ENCODE measurements at places on chromosomes 6 and 20. TPM values are rescaled to one million over a fixed set of nuclear protein-coding genes. Genes with fewer than 3 reads are reported as not detected.

Gene EDN3
- total RNA-seq: 20.0 TPM

GRCh38 chr6:125498606-125499005 lies 196.8 kb upstream of the HDDC2 start:
- no peak for DNase-seq

DNA sequence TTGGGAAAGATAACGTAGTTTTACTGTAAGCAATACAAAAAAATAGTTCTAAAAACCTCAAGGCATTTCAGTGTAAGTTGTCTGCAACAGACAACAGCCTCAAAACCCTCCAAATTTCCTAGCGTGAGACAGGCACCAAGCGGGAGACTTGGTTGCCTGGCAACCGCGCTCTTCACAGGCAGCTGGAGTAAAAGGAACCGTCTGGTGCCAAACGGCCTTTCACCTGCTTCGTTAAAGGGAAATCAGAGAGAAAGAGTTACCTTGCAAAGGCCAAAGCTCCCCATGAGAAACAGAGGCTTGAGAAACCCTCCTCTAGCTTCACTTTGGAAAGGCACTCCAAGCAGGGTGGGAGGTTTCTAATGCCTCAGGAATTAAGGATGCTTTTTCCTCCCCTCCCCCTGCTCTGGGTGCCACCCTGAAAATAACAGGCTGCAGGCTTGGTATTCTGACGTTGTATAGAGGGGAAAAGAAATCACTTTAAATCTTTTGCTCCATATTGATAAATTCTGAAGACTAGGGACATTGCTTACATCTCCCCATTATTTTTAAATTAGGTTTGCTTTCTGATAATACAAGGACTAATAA lies 129.7 kb upstream of the UFL1 start:
- DNase-seq: peak; percentile 72

Gene PRL
- not detected for total RNA-seq

Gene RPS6KA2
- 94.9 TPM for total RNA-seq

DNA sequence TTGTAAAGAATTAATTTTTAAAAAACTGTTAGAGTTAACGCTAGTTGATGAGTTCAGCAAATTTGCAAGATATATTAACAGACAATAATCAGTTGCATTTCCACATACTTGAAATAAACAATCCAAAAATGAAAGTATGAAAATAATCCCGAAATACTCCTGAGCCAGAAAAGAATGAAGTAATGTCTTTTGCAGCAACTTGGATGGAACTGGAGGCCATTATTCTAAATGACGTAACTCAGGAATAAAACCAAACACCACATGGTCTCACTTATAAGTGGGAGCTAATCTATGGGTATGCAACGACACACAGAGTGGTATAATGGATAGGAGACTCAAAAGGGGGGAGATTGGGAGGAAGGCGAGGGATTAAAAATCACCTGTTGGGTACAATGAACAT lies 872.9 kb upstream of the GJE1 start:
- DNase-seq: peak; percentile 35

DNA sequence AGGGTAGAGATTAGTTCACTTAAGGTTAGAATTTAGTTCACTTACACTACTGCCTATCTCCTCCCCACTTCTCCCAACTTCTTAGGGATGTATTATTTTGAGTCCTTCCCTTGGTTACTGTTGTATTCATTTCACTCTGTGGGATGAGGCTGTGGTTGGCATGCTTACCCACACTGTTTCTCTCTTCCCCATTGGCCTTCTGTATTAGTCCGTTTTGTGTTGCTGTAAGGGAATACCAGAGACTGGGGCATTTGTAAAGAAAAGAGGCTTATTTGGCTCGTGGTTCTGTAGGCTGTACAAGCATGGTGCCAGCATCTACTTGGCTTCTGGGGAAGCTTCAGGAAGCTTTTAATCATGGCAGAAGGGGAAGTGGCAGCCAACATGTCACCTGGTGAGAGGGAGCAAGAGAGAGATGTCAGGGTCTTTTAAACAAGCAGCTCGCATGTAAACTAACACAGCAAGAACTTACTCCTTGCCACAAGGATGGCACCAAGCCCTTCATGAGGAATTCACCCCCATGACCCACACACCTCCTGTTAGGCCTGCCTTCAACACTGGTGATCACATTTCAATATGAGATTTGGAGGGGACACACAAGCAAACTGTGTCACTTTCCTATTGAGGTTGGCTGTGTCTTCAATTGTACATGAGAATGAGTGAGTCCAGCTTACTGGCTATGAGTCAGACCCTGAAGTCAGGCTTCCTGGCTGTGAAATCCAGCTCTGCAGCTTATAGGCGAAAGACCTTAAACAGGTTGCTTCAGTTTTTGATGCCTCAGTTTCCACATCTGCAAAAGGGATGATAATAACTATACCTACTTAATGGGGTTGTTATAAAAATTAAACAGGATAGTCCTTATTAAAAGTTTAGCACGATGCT lies 53.3 kb downstream of the SYNDIG1 start:
- no peak for DNase-seq

DNA sequence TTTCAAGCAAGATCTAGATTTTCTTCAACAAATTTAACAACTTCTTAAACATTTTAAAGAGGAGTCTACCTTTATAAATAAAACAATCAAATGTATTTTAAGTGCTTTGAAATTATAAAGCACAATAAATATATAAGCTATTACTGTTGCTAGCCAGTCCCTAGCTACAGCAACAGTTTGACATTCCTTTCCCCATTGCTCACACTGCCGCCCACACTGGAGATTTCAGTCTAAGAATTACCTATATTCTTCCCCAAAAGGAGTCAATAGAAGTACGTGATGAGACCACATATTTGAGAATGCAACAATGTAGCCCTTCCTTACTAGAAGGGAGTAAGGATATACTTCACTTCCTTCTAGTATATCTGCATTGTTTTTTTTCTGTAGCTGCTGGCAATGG lies 65.3 kb upstream of the RNF146 start:
- peak; percentile 16 for DNase-seq

GRCh38 chr20:57735831-57736737 lies 26.3 kb upstream of the PMEPA1 start:
- no peak for DNase-seq

DNA sequence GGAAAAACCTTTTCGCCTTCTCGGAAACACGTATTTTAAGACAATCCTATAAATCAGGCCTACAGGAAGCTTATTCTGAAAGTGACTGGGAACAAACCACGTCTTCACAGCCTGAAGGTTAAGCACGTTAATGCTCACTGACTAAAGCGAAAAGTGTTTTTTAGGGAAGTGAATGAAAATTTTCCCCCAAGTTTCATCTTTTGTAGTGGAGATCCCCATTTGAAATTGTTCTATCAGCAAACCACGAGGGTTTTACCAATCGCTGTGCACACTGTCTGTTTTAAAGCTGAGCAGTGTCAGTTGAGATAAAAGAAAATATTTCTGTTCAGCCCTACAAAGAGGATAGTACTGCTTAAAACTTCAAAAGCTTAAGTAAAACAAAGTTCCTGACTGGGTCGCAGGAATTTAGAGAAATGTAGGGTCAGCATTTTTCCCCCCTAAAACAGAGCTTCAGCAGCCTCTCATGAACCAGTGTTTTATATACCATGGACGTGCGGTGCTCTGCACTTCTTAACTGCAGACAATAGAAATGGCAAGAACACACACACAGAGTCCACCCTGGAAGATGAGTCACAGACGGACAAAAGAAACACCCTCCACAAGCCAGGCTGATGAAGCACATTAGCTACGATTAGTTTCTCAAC lies 34.9 kb downstream of the SLC22A23 start:
- peak; percentile 33 for DNase-seq

Gene HTR1B
- 3.3 TPM for total RNA-seq
